ENCODE measurements at places on chromosomes 3 and 15.
A peak's percentile ranks its signal among the peaks of the same experiment; 100 is the strongest.

GRCh38 chr3:65130782-65131181 is 443.0 kb upstream of the ADAMTS9 start:
- no peak for DNase-seq

- DNase-seq: peak; percentile 75
Measured at GRCh38 chr3:153162513-153163392, 727 bp downstream of the RAP2B start.

- DNase-seq: peak; percentile 26
Measured at GRCh38 chr3:115381573-115381912, 234.5 kb upstream of the ZBTB20 start.

- DNase-seq: no peak
Measured at GRCh38 chr3:42581400-42581708, 413 bp downstream of the SEC22C start.

- no peak for DNase-seq
Measured at GRCh38 chr3:20588781-20589180, 402.8 kb upstream of the SGO1 start.

DNA sequence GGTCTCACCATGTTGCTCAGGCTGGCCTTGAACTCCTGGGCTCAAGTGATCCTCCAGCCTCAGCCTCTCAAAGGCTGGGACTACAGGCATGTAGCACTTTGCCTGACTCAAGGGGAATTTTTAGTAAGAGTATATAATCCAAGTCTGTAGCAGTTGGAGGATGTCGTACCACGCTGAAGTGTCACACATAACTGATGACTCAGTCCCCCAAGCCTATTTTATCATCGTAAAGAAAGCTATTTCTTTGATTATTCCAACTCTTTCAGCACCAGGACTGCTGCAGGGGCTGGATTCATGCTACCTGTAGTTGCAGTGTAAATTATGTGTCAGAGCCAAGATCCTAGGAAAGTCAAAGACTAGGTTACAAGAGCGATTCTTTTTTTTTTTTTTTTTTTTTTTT is 1.4 kb upstream of the PRKCI start:
- peak; percentile 7 for DNase-seq

DNA sequence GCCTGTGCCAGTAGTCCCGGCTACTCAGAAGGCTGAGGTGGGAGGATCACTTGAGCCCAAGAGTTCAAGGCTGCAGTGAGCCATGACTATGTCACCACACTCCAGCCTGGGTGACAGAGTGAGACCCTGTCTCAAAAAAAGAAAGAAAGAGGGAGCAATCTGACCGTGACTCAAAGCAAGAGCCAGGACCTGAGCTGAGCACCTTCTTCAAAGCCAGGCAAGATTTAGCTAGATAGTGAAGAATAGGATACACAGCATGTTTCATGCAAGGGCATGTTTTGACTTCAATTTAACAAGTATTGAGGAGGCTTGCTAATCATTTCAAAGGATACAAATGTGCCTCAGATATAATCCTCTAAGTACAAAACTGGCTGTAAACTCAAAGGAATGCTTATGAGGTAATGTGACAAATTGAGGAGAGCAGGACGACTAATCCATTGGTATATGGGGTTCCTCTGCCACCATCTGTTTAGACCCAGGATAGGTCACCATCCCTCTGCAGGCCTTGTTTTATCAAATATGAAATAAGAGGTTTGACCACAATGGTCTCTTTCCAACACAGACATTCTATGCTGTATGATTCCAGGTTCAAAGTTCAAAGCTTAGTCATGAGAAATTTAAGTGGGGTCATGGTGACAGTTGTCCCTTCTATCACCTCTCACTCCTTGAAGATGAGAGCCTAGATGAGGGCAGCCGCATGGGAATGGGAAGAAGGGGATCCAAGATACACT is 33.2 kb downstream of the RAB27A start:
- DNase-seq: no peak

DNA sequence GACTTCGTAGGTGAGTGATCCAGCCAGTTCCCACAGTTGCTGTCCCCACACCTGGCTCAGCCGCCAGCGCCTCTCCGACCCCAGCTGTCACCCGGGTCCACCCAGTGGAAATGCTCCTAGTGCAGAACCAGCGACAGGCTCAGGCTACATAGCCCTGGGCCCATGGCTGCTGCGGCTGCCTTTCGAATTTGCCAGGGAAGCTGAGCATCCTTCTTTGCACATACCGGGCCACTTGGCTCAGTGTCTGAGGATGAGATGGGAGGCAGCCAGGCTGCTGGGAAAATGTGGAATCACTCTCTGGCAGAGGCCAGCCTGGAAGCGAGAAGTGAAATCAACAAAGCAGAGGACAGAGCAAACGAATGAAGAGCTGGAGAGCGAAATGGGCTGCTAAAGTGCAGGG is 80.1 kb downstream of the ST8SIA2 start:
- no peak for DNase-seq

GRCh38 chr3:88280326-88280725 is 130.6 kb downstream of the C3orf38 start:
- no peak for DNase-seq

GRCh38 chr3:47849699-47850563 is 47.0 kb downstream of the DHX30 start:
- peak; percentile 42 for DNase-seq

GRCh38 chr3:31614162-31614921 is 81.6 kb downstream of the STT3B start:
- no peak for DNase-seq

GRCh38 chr3:18669374-18669773 is 244.2 kb upstream of the SATB1 start:
- DNase-seq: no peak

DNA sequence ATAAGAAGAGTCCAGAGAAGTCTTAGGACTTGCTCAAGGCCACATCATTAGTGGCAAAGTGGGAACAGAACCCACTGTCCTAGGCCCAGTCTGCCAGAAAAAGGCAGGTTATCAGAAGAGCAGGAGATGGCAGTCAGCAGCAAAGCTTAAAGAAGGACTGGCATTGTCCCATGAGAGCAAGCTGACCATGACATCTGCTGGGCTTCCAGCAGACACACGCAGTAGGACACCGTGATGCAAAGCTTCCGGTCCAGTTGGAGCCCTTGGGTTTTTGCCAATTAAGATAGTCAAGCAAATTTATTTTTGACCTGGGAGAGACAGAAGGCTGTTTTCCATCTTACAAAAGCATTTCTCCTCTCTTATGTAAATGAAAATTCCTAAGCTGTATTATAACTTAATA is 42.1 kb downstream of the ZBTB38 start:
- no peak for DNase-seq

DNA sequence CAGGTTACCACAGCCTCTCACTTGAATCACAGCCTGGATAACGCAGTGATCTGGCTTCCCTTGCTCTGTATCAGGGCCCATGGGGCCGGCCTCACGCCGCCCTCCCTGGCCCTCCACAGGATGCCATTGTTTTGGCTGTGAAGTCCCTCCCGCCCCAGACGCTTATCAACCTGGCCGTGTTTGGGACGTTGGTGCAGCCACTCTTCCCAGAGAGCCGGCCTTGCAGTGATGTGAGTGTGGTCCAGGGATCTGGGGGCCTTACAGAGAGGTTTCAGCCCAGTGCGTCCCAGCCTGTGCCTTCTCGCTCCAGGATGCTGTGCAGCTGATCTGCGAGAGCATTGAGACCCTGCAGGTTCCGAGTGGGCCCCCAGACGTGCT is 6.6 kb downstream of the VWA5B2 start:
- DNase-seq: no peak

DNA sequence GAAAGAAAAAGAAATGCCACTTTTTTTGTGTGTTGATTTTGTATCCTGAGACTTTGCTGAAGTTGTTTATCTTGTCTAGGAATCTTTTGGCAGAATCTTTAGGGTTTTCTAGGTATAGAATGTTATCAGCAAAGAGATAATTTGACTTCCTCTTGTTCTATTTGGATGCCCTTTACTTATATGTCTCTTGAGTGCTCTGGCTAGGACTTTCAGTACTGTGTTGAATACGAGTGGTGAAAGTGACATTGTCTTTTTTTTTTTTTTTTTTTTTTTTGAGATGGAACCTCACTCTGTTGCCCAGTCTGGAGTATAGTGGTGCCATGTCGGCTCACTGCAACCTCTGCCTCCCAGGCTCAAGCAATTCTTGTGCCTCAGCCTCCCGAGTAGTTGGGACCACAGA is 64.7 kb upstream of the NPHP3 start:
- DNase-seq: no peak

DNA sequence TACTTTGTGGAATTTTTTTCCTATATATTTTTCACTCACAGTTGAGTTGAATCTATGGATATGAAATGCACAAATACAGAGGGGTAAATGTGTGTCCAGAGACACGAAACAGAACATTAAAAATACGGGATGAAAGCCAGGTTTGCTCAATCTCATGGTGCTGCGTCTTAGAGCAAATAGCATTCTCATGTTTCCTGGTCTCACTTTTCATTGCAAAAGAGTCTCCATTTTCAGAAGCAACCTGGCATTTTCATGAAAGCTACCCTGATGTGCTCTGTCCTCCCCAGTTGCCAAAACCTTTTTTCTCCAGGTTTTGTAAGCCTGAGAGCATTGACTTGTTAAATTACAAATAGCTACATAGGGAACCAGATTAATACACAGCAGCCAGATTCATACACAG is 49.5 kb upstream of the MBNL1 start:
- DNase-seq: no peak

DNA sequence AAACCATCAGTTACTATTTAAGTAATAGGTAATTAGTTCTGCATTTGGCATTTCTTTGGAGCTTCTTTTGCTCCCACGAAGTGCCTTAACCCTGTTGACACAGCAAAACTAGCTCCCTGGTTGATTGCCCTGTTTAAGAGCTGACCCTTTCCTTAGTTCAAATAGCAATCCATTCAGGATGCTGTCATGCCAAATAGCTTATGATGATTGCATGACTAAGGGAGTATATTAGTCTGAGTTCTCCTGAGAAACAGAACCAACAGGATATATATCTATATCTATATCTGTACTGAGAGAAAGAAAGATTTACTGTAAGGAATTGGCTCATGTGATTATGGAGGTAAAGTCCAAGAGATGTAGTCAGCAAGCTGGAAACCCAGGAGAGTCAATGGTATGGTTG is 50.3 kb upstream of the SPRED1 start:
- no peak for DNase-seq

- DNase-seq: no peak
Measured at GRCh38 chr3:27456554-27456953, 27.6 kb downstream of the SLC4A7 start.

GRCh38 chr15:65077981-65078352 is 1.4 kb downstream of the KBTBD13 start:
- peak; percentile 67 for DNase-seq

DNA sequence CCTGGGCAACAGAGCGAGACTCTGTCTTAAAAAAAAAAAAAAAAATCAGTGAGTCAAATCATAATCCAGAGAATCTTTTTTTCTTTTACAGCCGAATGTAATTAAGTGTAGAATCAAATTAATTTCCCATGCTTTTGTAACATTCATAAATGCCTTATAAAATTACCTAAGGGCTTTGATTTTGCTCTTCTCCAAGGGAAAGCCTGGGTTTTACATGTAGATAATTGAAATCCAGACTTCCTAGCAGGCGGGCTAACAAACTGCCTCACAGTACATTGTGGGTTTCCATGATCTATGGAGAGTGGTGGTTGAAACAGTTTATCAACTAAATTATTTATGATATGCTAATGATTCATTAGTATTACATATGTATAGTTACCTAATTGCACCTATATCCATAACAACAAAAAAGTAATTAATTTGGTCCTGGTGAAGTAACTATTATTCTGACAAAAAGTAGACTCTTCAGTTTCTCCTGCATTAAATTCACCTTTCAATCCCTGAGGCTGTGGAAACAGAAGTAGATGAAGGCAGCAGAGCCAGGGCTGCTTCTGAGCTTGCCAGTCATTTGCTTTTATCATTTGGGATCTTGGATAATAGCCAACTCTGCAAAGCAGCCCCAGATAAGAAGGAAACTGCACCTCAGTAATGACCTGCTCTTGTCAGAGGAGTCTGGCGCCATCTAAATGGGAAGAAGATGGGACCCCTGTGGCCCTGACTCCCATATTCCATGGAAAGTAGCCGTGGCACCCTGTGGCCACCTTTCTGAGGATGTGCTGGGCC is 9.5 kb downstream of the CCR9 start:
- no peak for DNase-seq

DNA sequence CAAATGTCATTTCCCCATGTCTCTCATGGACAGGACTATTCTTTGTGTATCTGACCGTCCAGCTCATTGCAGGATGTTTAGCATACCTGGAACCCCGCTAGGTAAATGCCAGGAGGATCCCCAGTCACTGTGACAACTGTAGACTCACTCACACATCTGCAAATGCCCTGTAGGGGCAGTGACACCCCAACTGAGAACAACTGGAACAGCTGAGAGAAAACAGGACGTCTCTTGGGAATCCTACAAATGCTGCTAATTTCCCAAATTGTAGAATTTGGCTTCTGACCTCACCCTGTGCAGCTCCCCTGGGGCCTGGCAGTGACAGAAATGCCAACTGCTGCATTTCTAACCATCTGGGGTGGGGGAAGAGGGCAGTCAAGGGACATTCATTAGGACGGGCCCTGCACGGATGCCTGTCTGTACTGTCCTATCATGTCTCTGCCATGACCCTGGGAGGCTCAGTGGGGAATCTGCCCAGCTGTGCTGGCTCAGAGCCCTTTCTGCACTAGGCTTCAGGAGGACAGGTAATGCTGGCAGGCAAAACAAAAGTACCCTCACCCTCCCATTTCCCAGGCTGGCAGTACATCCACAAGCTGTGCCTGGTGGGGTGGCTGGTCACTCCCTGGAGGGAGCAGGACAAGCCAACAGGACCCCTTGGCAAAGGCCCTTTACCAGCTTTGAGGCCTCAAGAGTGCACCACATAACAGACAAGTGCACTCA is 30.4 kb downstream of the RAB6B start:
- DNase-seq: no peak

Measured in astrocyte of the hippocampus (primary cell).